NK-92 treated with Interleukin-12 subunit alpha and Interleukin-12 subunit beta, amount 100 ng/mL, for 24 hours (cell line): ENCODE measurements at places on chromosomes 12 and 14.

- no peak for DNase-seq
Measured at GRCh38 chr12:5771756-5772155, 173.3 kb downstream of the ANO2 start.

GRCh38 chr12:32146074-32146873 lies 39.6 kb downstream of the BICD1 start:
- no peak for DNase-seq

DNA sequence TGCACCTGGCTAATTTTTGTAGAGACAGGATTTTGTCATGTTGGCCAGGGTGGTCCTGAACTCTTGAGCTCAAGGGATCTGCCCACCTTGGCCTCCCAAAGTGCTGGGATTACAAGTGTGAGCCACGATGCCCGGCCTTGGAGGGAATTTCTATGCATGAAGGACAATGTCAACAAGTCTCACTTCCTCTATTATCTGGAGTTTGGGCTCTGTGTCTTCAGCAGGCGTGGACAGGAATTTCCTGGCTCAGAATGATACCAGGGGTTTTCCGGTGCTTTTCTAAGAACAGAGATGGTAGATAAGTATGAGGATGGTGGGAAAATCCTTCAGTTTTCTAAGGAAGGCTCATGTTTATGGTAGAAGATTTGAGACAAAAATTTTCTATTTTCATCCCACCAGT lies 75.0 kb upstream of the CCDC60 start:
- no peak for DNase-seq

- DNase-seq, result no peak
Measured at GRCh38 chr12:81930037-81930436, 170.9 kb upstream of the PPFIA2 start.
